ENCODE measurements at places on chromosomes 2 and 18.

GRCh38 chr2:96139181-96139758, 968 bp upstream of the ASTL start:
- DNase-seq = no peak

DNA sequence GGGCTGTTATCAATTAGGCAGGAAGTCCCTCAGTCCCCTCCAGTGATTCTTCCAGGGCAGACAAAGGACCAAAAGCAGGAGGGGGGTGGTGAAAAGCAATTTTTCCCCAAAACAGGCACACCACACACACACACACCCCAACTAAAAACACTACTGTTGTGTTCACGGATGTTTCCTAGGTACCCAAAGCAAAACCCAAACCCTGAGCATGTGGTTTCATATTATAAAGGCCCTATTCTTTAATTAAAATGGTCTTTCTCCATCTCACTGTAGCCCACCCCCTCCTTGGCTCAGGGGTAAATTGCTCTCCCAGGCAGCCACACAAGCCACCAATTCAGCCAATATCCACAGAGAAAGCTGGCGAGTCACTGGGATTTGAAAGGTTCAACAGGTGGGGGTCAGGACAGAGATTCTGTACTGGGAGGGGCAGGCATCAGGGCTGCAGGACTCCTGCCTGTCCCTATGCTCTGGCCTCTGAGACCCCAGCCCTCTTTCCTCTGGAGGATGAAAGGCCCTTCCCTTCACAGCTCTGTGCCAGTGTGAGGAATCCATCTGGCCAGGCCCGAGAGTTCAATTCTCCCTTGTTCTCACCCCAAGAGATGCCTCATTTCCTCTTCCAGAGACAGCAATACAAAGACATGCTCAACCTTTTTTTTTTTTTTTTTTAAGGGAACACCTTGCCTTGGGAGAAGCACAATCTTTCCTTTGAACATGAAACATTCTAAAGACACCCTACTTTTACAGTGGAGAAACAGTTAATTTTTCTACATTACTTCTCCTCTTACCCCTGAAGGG, 43.6 kb downstream of the SPRED2 start:
- no peak for DNase-seq

DNA sequence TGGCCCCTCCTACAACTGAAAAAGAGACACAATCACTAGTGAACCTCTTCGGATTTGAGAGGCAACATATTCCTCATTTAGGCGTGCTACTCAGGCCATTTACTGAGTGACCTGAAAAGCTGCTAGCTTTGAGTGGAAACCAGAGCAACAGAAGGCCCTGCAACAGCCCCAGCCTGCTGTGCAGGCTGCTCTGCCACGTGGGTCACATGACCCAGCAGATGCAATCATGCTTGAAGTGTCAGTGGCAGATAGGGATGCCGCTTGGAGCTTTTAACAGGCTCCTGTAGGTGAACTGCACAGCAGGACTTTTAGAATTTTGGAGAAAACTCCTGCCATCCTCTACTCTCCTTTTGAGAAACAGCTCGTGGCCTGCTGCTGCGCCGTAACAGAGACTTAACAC, 578.6 kb upstream of the RAB6C start:
- no peak for DNase-seq

- DNase-seq = peak; percentile 8
Observed at GRCh38 chr2:19425419-19425818, 67.0 kb upstream of the OSR1 start.

GRCh38 chr18:21134895-21135294, 23.3 kb upstream of the ROCK1 start:
- peak; percentile 53 for DNase-seq

DNA sequence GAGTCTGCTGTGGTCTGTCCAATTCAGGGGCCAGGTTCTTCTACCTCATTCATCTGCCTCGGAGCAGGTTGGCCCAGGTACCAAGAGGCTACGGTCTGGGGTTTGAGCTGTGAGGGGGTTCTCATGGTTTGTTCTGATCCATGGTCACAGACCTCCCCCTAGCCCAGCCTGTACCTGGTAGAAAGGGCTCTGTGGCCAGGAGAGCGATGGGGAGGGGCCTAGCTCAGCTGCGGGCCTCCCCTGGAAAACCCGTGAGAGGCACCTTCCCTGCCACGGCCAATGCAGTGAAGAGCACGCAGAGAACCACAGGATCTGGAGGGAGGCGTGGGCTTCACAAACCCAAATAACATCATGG, 19.6 kb upstream of the ALLC start:
- no peak for DNase-seq

- DNase-seq = peak; percentile 48
Observed at GRCh38 chr2:196703695-196704094, 64.2 kb downstream of the CCDC150 start.

DNA sequence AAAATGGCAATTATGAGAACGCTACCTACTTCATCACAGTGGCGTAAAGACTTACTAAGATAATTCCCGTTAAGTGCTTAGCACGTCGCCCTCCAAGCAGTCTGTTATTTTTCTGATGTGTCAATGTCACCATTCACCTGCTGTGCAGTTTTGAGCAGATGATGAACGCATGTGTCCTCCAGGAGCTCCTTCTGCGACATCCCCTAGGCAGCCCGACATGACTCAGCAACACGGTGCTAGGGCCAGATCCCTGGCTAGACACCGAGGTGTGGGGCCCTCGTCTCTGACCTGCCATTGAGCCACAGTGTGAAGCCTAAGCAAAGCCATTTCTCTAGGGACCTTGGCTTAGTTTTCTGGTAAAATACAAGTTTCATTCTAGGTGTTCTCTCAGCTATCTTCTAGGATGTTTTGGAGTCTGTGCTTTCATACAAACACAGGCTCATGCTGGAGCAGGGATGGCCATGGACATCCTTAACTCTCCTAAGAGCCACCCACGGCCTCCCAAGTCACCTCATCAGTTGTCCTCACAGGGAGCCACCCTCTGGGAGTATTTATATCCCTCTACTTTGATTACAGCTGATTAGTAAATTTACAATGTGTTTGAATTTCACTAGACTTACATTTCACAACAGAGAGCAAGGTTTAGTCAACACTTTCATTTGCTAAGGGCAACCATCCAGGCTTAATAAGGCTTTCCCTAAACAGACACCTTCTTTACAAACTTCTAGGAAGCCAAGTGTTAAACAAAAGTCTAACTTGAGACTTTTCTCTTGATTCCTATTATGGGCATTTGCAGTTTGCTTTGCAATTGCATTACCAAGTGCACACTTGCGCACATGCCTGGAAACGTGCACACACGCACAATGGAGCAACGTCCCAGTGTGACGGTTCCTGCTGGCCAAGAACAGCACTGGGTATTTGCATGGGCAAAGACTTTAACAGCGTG, 376.8 kb upstream of the ID2 start:
- DNase-seq = no peak

GRCh38 chr2:190805843-190806242, 74.8 kb upstream of the GLS start:
- DNase-seq = no peak

DNA sequence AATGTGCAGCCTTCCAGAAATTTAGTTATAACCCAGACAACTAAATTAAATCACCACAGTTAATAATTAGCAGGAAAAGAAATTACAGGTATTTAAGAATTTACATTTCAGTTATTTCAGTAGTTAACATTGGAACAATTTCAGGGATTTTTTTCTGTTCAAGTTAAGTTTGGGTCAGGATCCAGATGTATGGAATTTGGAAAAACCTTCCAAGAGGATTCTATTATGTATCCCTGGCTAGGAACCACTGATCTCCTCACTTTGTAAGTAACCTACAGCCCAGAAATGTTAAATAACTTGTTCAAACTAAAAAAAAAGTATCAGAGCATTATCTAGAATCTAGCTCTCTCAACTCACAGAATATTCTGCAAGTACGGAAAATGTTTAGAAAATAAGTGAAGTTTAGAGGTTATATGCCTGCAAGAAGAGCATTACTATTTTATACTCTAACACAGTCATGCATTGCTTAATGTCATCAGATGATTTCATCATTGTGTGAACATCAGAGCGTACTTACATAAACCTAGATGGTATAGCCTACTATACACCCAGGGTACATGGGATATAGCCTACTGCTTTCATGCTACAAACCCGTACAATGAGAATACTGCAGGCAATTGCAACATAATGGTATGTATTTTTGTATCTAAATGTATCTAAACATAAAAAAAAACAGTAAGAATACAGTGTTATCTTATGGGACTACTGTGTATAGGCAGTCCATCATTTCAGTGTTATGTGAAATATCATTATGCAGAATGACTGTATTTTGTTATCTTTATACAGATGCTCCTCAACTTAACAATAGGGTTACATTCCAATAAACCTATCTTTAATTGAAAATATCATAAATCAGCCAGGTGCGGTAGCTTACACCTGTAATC, 6.1 kb downstream of the NCKAP1 start:
- no peak for DNase-seq

- no peak for DNase-seq
Observed at GRCh38 chr2:20558391-20559150, 92.3 kb downstream of the HS1BP3 start.

- DNase-seq = no peak
Observed at GRCh38 chr2:127640082-127641072, 5.6 kb upstream of the GPR17 start.

DNA sequence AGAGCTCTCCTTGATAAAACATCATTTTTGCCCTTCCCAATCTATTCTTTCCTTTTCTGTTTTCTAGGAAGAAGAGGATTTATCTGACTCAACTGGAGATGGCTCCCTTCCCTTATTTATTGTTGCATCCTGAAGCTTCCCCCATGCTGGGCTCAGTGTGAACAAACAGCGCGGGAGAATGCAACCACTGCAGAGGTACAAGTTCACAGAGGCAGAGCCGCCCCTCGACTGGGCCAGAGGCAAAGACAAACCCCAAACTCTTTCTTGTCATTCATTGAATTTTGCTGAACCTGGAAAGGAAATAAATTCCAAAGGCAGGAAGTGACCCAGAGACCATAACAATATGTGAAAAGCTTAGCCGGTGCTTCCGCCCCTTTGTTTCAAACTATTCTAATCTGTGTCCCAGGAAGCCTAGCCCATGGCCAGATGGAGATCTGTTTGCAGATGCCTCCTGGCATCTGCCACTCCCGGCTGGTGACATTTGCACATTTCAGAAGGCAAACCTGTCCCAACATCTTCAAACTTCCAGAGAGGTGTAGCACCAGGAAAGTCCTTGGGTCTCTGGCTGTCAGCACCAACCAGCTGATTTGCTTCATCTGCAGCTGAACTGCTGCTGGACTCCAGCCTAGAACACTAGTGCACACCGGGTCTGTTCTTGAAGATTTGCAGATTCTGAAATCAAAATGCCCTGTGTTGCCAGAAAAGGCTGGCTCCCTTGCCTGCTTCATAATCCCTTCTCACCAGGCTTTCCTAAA, 79.4 kb upstream of the MAP4K3 start:
- DNase-seq = peak; percentile 57

DNA sequence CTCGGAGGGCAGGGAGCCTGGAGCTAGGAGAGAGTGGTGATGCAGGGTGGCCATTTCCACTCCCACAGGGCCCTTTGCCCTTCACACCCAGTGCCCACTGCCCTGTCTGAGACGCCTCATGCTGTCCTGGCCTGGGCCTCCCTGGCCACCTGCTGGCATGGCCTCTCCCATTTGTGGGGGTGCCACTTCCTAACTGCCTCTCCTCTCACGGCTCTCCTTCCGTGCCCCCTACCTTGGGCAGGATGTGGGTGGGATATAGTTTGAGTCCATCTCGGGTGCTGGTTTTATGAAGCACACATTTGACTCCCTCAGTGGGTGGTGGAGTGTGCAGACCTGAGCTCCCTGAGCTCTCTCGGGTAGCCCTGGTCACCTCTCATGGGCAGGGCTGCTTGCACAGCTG, 46.0 kb downstream of the DGKD start:
- DNase-seq = no peak

DNA sequence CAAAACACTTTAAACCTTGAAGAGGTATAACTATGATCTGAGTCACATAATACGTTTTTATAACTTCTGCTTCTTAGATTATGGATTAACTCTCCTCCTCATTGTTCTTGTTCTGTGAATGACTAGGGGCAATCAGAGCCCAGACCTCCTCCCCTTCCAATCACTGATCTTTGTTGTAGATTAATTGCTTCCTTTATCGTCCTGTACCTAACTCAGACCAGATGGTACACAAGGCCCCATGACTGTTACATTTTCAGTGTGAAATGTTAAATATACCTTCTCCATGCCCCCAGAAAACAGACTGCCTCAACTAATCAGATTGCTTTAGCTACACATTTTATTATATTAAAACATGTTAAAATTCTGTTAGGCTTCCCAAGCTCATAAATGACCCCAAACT, 211.7 kb downstream of the RNF152 start:
- no peak for DNase-seq

- DNase-seq = no peak
Observed at GRCh38 chr2:73893764-73894474, 1.1 kb downstream of the ACTG2 start.

DNA sequence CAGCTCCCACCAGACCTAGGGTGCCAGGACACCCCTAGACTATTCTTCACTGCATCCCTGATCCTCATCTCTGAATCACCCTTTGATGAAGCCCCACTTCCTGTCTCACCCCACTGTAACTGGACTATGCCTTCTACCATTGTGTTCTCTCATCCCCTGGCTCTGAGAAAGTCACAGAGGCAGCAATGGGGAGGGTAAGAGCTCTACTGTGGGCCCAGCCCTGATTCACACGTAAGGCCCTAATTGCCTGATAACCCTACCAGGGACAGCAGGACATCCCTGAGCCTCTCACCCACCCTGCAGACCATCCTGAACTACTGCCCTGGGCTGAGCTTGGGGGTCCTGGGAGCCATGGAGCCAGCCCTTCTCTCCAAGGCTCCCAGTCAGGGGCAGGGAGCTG, 1.5 kb upstream of the PROM2 start:
- no peak for DNase-seq

- no peak for DNase-seq
Observed at GRCh38 chr2:190615555-190616200, 33.2 kb upstream of the NAB1 start.

DNA sequence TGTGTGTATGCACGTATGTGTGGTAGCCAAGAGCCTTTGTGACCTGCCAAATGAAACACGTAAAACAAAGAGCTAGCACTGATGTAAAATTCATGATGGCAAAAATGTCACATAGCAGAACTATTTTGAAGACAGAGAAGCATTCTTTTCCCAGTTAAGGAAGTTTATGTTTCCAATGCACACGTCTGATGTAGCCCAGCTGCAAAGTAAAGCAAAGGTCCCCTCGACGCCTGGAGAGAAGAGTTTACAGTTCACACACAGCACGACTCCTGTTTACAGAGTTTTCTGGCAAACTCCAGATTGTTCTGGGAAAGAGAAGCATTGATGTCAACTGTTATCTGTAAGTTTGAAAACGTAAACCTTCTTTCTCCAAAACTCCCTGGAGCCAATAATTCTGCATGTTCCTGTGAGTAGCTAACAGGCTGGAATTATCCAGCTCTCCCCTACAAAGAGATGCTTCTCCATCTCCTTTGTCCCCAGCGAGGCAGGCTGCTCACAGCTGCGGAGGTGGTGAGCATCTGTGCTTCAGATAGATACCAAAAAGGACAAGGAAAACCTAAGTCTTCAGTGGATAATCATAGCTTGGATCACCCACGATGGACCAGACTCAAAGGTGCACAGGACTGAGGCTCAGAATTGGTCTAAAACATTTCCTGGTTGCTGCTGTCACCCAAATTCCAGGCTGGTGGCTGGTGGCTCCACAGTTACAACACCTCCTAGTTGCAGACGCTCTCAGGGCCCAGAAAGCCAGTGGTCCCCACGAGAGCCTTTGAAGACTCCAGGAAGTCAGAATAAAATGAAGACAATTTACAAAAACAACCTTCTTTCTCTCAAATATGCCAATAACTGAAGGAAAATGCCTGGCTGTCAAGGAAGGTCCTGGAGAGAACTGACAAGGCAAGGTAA, 87.4 kb downstream of the COL6A3 start:
- no peak for DNase-seq

- DNase-seq = no peak
Observed at GRCh38 chr2:162458240-162458639, 114.3 kb downstream of the GCA start.

Measured in AG10803 (cell line).